Activated CD4-positive, alpha-beta T cell treated with anti-CD3 and anti-CD28 coated beads, Interleukin-2, amount 50 U/mL, for 16 hours (primary cell): ENCODE measurements at places on chromosomes 6 and 20.
A peak's percentile ranks its signal among the peaks of the same experiment; 100 is the strongest.

GRCh38 chr20:8364734-8365078, 232.6 kb downstream of the PLCB1 start:
- no peak for DNase-seq

DNA sequence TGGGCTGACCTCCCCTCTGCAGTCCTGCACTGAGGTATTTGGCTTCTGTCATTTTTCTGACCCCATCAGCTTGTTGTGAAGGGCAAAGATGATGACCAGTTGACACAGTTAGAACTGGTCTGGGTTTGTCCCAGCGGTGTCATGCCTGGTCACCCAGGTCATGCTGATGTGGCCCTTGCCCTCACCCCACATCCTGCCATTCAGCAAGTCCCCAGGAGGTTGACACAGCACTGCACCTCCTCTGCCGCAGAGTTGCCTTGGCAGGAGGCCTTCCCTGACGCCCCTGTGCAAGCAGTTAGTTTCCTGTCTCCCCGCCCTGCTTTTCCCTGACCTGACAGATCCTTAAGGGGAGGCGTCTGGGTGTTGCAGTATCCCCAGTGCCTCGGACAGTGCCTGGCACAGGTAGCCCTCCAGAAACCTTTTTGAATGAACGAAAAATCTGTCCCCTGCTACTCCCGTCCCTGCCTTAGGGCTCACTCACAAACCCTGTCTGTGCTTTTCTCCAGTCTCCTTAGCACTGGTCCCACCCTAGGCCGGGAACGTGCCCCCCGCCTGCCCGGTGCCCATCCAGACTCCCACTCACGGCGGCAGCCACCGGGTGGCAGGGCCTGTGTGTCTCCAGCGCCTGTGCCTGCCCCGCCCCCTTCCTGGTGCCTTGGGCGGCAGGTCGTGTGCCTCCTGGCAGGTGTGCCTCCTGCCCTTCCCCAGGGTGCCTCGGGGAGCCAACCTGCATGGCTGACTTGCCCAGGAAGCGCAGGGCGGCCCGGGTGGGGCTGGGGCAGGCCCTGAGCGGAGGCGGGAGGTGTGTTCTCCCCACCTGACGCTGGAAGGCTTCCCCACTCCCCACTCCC, 146.3 kb upstream of the RNF24 start:
- peak; percentile 34 for DNase-seq

- DNase-seq, result no peak
Observed at GRCh38 chr6:44468835-44469234, 81.3 kb downstream of the CDC5L start.

GRCh38 chr20:50562262-50562701, 52.1 kb downstream of the PTPN1 start:
- DNase-seq, result no peak

DNA sequence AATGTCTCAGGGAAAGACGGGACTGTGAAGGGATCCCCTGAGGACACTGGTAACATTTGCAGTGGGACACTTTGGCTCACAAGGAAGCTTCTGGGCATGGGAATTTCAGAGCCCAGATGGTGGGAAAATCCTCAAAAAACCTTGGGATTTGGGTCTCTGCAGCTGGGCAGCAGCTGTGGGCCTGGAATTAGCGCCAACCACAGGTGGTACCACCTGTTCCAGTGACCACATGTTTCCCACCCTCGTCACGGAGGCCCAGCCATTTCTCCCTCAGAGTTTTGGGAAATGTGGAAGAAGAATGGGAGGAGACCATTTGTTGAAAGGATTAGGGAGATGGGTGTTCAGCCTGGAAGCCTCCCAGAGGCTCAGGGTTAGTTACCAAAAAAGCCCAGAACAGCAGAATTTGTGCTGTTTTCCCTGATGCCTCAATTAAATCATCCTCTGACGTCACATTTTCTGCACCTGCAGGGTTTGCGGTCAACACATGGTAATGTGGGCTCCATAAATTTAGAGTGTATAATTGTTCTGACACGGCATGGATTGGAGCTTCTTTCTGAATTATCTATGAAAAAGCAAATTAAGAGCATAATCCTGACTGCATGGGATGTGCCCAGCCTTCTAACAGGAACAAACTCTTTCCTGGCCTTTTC, 34.4 kb downstream of the EDN3 start:
- DNase-seq, result no peak

- DNase-seq, result no peak
Observed at GRCh38 chr6:44668976-44669934, 281.7 kb downstream of the CDC5L start.

DNA sequence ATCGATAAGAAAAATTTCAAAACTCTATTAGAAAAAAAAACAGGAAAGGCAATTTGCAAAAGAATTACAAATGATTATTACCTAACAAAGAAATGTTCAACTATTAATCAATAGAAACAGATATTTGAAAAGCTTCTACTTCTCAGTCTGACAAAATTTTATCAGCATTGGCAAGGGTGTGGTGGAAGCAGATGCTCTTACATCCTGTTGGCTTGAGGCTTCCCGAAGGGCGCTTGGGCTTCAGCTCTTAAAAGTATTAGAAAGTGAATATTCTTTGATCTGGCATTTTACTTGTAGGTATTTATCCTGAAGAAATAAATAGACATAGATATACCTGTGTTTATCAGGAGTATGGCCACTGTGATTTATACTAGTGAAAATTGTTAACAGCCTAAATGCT, 38.7 kb downstream of the SLC35D3 start:
- no peak for DNase-seq

GRCh38 chr20:38435555-38435939, 419 bp upstream of the SNHG17 start:
- DNase-seq, result no peak

DNA sequence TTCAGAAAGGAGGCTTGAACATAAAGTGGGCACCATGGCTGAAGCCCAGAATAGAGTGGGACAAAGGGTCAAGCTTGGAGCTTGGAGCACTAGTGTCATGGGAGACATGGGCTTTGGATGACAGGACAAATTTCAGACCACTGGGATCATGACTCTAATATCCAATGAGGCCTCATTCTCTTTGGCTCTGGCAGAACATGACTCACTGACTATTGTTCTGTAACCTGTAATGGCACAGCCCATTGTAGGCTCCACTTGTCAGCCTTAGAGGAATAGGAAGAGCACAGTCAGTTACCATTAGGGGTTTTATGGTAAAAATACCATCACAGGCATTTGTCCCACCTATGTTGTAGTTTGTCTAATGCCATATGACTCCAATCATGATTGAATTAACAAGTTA, 34.0 kb upstream of the MMS22L start:
- DNase-seq, result no peak

DNA sequence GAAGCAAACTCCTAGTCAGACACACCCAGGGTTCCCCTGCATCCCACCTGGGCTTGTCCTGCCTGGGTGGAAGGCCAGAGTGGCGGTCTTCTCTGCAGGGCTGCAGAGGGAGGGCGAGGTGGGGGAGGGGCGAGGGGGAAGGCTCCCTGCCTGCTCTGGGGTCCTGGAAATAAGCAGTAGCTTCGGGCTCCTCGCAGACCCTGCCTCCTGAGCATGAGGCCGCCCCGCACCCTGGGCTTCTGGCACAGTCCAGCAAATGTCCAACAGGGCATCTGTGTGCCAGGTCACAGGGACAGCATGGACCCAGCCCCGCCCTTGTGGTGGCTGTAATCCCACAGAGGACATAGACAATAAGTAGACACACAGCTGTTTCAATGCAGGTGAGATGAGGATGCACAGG, 193.8 kb downstream of the TAF4 start:
- DNase-seq, result no peak

GRCh38 chr6:145428706-145429105, 306.6 kb downstream of the EPM2A start:
- no peak for DNase-seq

DNA sequence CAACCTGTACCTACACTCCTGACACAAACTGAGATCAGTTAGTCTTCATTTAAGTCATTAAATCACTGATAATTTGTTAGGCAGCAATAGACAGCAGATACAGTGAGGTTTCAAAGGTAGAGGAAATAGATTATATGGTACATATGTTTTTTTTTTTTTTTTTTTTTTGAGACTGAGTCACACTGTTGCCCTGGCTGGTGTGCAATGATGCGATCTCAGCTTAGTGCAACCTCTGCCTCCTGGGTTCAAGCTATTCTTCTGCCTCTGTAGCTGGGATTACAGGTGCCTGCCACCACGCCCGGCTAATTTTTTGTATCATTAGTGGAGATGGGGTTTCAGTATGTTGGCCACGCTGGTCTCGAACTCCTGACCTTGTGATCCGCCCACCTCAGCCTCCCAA, 38.2 kb upstream of the KIF13A start:
- DNase-seq, result no peak

DNA sequence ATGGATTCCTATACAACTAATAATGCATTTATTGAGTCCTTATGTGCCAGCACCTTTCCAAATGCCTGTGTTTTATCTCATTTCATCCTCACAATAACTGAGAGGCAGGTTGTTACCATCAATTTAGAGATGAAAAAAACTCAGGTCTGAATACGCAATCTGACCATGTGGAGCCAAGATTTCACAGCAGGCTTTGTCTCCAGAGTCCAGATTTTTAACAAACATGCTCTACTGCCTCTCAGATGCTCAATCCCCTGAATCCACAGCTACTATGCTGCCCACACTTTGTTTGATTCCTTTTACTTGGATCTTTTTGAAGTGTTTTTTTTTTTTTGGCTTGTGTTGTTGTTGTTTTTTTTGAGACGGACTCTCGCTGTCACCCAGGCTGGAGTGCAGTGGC, 46.8 kb downstream of the B4GALT5 start:
- no peak for DNase-seq

GRCh38 chr6:14468647-14469321, 351.2 kb downstream of the CD83 start:
- no peak for DNase-seq

GRCh38 chr20:4815628-4816027, 93.9 kb downstream of the PRND start:
- DNase-seq, result no peak

GRCh38 chr6:89023591-89024441, 56.7 kb upstream of the PNRC1 start:
- DNase-seq, result no peak

DNA sequence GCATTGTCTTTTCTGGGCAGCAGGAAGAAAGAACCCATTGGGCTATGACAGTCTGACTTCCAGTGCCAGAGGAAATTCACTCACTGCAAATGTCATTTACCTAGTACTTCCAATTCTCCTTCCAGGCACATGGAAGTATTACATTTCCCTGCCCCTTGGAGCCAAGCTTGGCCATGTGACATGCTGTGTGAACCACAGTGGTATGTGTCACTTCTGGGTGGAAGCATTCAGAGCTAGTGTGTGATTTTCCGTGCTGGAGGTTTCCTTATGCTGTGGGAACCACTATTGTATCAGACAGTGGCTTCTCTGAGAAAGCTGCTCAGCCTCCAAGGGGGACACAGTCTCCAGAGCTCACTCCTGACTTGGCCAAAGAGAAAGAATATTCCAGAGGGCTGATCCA, 387.6 kb downstream of the CDC5L start:
- DNase-seq, result no peak

DNA sequence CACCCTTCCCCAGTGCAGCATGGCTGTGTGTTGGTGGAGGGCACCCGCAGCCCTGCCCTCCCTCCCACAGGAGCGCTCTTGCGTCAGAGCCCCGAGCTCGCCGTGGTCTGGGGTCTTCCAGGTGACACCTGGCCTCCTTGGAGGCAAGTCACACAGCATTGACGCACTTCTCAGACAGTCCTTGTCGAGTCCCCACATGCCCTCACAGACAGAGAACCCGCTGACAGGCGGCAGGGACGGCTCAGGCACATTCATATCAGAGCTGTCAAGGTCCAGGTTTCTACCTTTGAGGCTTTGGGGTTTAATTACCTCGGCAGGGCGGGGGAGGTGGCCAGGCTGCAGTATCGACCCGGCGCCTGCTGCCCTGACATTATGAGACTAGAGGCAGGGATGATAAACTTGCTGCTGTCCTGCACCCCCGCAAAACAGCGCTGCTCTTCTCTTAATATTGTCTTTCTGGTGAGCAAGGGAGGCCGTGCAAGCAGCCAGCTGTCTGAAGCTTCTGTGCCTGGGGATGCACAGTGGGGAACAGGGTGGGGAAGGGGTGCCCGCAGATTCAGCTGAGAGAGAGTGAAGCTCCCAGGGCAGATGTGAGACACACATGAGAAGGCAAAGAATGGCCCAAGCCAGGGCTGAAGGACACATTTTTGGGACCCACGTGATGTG, 4.7 kb downstream of the NPEPL1 start:
- no peak for DNase-seq
